ENCODE measurements at places on chromosomes 1 and 21. TPM values are rescaled to one million over a fixed set of nuclear protein-coding genes. Genes with fewer than 3 reads are reported as not detected.

- ATAC-seq: no peak
These were observed 2.2 kb downstream of the SLC19A1 start for GRCh38 chr21:45539796-45540600.

GRCh38 chr1:221284028-221284427, 404.8 kb downstream of the HLX start:
- ATAC-seq: no peak

DNA sequence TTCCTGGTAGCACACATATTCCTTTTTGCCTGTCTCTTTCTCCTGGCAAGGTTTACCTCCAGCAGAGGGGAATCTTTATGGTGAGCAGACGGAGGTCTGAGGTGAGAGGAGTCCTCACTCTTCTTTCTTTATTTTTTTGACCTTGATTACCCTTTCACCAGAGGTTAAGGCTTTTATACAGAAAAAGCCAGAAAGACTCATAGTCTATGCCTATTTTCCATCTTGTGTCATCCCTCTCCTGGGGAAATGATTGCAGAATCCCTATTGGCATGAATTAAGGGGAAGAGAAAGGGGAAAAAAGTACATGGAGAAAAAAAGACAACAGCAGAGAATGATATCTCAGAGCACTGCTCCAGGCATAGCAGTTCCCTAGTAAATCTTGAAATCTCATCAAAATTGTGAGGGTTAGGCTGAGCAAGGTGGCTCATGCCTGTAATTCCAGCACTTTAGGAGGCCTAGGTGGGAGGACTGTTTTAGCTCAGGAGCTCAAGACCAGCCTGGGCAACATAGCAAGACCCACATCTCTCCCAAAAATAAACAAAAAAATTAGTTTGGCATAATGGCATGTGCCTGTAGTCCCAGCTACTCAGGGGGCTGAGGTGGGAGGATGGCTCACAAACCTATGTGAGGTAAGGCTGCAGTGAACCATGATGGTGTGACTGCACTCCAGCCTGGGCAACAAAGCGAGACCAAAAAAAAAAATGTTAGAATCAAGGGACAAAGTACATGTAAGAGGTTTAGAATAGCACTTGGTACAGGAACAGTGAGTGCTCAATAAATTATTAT, 1.2 kb upstream of the XPR1 start:
- no peak for ATAC-seq

GRCh38 chr1:20035114-20035513, 34.9 kb upstream of the PLA2G5 start:
- no peak for ATAC-seq

- ATAC-seq: peak; percentile 72
These were observed 330.6 kb downstream of the RPS6KC1 start for GRCh38 chr1:213381572-213382084.

- ATAC-seq: no peak
These were observed 97.4 kb upstream of the ADGRL2 start for GRCh38 chr1:81703391-81703755.

- ATAC-seq: no peak
These were observed 54.5 kb downstream of the ARHGEF10L start for GRCh38 chr1:17594026-17594425.

- ATAC-seq: no peak
These were observed 14.4 kb downstream of the IFNAR1 start for GRCh38 chr21:33339135-33339534.

- ATAC-seq: peak; percentile 90
These were observed 436.5 kb upstream of the VAMP3 start for GRCh38 chr1:7334475-7335035.

- no peak for ATAC-seq
These were observed 58.9 kb upstream of the GNG4 start for GRCh38 chr1:235708390-235708962.

GRCh38 chr1:100607628-100608240, 69.8 kb downstream of the GPR88 start:
- ATAC-seq: no peak

GRCh38 chr21:39650801-39651200, 38.1 kb downstream of the B3GALT5 start:
- ATAC-seq: no peak

DNA sequence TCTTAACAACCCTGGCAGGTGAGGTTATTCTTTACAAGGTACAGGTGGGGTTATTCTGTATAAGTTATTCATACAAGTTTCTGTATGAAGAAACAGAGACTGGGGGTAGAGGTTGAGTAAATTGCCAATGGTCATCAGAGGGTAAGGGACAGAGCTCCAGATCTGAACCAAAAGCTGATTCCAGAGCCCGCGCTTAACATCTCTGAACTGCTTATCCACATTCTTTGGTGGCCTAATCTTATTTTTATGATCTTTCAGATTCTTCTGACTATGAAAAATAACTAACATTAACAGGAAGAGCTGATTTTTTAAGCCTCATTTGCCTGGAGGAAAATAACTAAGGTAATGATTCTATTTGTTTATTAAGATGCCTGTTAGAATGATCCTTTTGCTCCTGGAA, 63.9 kb upstream of the BARHL2 start:
- ATAC-seq: no peak

- peak; percentile 90 for ATAC-seq
These were observed 31.2 kb downstream of the CDCP2 start for GRCh38 chr1:54121482-54122134.

DNA sequence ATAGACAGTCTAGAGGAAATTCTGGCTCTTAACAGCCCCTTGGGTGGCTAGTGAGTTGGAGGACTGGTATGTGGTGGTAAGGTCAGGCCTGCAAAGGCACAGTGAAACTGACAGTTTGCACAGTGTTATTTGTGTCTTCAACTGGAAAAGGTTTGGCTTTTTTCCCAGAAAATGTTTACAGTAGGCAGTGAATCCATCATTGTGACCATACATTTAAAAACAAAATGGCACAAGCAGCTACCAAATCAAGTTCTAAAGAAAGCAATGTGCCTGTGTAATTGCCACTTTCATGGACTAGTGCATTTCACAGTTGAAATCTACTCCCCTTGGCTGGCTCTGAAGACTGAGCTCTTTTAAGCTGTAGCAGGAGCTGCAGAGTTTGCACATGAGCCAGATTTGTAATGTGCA, 24.8 kb downstream of the ATPAF1 start:
- ATAC-seq: no peak

- peak; percentile 74 for ATAC-seq
These were observed 56.3 kb upstream of the CNN3 start for GRCh38 chr1:94983171-94983739.

- no peak for ATAC-seq
These were observed 490.5 kb upstream of the CHRM3 start for GRCh38 chr1:238895911-238896310.

GRCh38 chr1:59767119-59767518, 47.6 kb upstream of the HOOK1 start:
- ATAC-seq: no peak

DNA sequence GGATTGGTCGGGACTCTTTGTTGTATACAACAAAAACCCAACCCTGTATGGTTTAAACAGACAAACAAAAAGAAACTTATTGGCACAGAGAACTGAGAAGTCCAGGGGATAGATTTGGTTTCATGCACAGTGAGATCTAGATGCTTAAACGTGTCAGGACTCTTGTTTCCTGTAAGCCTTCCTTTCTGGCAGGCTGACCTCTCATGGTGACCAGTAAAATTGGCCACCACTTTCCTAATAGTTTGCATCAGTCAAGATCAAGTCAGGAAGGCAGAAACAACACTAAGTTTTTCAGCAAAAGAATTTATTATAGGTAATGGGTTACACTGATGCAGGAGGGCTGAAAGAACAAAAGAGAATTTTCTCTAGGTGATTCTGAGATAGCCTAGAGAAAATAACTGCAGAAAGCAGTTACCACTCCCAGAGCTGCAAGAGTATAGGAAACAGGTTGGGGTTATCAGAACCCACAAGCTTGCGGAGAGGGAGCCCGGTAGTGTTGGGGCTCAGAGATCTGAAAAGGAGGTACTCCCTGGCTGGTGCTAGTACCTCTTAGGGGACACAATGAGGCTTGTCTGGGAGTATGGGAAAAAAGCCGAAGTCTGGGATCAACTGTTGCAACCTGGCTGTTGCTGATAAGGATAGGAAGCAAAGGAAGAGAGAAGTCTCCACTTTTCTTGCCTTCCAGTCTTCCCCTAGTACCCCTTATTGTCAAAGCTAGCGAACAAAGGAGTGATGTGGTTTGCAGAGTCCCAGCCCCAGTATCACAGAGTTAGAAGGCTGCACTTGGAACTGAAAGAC, 21.4 kb downstream of the CITED4 start:
- no peak for ATAC-seq

GRCh38 chr1:37478890-37479254, 4.5 kb downstream of the ZC3H12A start:
- no peak for ATAC-seq

- peak; percentile 47 for ATAC-seq
These were observed at the start of gene ADAMTSL4 for GRCh38 chr1:150548632-150549495. Gene ADAMTSL4, plus strand, starts transcription at chr1:150549408. Its CDS starts 2,881 bp downstream, at chr1:150552289.

GRCh38 chr1:218514689-218515088, 169.6 kb downstream of the TGFB2 start:
- ATAC-seq: no peak

- ATAC-seq: peak; percentile 83
These were observed 830 bp downstream of the INPP5B start for GRCh38 chr1:37945743-37946702.

GRCh38 chr1:21607549-21608529, 61.3 kb downstream of the RAP1GAP start:
- ATAC-seq: peak; percentile 99

GRCh38 chr1:222454782-222455181, 93.1 kb downstream of the HHIPL2 start:
- peak; percentile 63 for ATAC-seq

- ATAC-seq: peak; percentile 18
These were observed 19.6 kb downstream of the FH start for GRCh38 chr1:241499910-241500309.

- no peak for ATAC-seq
These were observed 75.9 kb upstream of the SAMD13 start for GRCh38 chr1:84225646-84226045.

DNA sequence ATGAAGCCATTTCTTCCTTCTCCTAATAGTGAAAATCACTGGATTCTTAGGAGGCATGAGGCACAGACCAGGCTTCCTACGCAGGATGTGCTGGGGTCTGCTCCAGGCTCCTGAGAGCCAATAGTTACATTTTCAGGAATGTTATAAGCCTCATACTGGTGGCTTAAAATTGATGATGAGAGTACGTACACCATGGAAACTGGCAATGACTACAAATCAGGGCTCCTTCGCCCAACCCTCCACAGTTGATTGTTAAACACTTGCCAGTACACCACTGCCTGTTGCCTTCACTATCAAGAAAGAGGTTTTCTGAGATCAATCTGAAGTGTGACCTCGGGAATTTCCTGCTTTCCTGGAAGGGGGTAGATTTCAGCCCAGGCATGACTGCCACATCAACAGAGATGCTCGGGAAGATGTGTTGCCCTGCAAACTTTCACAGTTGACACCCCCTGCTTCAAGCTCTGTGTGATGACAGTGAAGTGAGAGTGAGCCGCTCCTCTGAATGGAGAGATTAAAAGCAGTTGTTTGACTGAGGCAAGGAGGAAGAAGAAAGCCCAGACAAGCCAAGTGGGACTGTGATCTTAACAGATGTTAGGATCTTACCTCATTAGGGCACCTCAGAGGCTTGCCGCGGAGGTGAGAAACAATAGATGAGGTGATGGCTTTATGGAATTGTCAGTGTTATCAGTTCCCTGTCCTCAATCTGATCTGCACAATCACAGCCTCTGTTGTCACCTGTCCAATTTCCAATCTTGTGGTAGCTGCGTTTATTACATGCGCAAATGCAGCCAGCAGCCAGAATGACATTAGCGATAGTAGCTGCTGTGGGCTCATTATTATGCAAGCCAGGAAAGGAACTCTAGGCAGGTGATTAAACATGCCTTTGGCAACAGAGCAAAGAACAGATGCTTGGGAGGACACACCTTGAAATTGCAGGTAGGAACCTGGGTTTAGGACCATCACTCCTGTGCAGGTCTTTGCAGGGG, 277.3 kb downstream of the KAZN start:
- no peak for ATAC-seq

- ATAC-seq: peak; percentile 98
These were observed 376.7 kb upstream of the ADGRL2 start for GRCh38 chr1:81424061-81424460.

DNA sequence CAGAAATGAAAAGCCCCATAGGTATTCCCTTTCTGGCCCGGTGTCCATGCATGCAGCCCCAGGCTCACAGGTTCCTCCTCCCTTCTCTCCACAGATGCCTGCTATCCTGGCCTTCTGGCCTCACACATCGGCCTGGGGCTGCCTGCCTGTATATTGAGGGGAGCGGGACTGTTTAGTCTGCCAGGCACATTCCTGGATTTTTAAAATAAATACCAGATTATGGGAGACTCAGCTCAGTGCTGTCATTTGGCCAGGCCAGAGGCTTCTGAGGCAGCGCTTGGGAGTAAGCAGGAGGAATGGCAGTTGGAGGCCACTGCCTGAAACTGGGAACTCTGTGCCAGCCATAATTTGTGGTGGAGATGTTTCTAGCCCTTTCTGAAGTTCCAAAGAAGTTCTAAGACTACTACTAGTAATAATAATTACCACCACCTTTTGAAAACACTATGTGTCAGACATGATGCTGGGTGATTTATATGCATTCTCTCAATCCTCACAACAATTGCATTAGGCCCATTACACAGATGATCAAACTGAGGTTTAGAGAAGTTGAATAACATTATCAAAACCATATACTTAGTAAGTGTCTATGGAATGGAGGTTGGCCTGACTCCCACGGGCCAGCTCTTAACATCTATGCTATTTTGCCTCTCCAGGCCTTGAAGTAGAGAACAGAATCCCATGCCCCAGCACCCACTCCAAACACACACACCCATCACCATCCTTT, 107.6 kb downstream of the PLXNA2 start:
- ATAC-seq: no peak

- no peak for ATAC-seq
These were observed 22.0 kb downstream of the TSPAN2 start for GRCh38 chr1:115067161-115067859.

DNA sequence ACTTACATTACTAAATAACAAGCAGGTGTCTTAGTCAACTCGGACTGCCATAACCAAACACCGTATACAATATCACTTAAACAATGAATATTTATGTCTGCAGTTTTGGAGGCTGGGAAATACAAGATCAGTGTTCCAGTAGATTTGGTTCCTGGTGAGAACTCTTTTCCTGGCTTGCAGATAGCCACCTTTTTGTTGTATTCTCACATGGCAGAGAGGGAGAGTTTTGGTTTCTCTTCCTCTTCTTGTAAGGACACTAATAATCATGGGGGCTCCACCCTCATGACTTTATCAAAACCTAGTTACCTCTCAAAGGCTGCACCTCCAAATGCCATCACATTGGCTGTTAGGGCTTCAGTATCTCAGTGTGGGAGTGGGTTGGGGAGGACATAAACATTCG, 82.9 kb upstream of the CACYBP start:
- ATAC-seq: no peak

The CHIA gene
- total RNA-seq: 0.47 TPM

The ATP5PF gene
- total RNA-seq: 302 TPM

The APCS gene
- not detected for total RNA-seq

The MIXL1 gene
- 0.11 TPM for total RNA-seq

The ATP5PO gene
- 245 TPM for total RNA-seq

The LPAR3 gene
- total RNA-seq: 0.36 TPM

The LINGO4 gene
- 0.31 TPM for total RNA-seq

The CLCNKB gene
- total RNA-seq: 0.16 TPM

The GBP6 gene
- total RNA-seq: not detected

The CSF3R gene
- total RNA-seq: 6.3 TPM

The CCT3 gene
- total RNA-seq: 204 TPM

The C1QC gene
- total RNA-seq: 1.7 TPM

The PLA2G5 gene
- total RNA-seq: 0.62 TPM

The TLR5 gene
- total RNA-seq: 4.8 TPM

The MCOLN3 gene
- total RNA-seq: 1.1 TPM

Data from motor neuron (in vitro differentiated cells).